ENCODE measurements at places on chromosomes 16 and 17.

DNA sequence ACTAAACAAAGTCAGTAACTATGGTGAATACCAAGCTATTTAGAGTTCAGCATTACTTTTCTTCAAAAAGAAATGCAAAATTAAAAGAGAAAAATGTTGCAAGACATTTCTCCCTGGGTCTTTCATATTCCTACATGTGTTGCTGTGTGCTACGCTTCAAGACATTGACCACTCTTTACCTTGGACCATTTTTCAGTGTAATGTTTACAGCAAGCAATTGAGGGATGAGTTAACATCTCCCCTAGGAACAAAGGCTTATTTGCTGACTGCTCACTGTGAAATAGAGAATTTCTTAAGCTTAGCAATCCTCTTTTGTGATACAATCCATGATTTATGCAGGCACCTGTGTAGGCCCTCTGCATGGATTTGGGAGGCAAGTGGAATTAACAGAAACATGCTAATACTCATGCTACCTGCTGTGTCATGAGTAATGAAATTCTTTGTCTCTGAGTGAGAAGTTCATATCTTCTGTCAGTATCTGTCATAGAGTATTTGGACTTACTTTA is 1202.9 kb upstream of the CDH8 start:
- DNase-seq, result no peak

DNA sequence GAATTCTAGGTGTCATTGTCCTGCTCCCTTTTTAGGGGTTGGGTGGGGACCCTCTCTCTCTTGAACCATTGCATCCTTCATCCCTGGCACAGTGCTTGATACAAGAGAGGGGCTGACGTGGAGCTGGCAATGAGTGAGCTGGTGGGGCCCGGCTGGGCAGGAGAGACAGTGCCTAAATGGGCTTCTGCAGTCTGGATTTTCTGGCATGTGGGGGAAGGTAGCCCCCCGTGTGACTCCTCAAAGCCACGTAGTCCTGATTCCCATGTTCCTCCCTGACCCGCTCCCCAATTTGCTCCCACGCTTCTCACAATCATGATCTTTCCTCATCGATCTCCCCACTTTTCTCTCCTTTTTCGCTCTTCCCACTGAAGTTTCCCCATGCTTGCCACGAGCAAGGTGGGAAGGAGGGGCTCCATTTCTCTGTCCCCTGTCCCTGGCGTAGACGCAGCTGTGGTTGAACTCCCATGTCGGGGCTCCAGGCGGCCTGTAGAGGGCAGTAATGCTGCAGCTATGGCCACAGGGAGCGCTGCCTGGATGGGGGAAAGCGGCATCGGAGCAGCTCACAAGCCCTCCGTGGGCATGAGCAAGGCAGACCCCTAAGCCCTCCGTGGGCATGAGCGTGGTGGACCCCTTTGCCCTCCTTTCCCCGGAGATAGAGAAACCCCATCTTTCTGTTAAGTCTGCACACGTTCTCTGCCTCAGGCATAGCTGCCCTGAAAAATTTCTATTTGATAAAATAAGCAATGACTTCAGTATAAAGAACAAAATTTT is 47.5 kb downstream of the HAPSTR1 start:
- no peak for DNase-seq

DNA sequence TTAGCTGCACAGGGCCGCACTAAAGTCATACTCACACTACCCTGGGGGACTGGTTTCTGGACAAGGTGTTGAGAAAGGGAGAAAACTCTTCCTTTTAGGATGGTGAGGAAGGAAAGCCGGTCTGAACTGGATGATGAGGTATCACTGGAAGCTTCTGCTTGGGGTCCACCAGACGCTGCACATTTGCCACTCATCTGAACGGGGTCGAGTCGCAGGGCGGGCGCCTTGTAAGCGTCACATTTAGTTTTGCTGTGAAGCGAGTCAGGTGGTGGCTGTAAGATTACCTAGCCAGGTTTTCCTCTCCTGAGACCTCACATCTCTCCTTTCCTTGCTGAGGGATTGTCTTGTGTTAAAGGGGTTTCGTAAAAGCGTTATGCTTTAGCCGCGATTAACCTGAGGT is 2.3 kb downstream of the JPT2 start:
- no peak for DNase-seq

DNA sequence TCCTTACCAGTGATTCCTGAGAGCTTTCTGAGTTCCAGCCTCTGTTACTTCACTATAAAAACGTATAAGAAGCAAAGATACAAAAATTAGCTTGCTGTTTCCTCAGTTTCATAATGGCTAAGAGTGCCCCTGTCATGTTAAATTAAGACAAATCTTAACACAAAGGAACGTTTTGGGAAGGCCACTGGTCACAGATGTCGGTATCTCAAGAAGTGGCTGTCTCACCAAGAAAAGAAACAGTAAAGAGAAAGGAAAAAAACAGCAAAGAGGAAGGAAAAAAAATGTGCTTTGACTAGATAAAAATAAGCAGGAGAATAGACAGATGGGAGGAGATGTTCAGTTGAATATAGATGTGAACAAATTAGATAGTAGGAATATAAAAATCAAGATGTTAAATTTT is 94.8 kb upstream of the AKTIP start:
- no peak for DNase-seq

DNA sequence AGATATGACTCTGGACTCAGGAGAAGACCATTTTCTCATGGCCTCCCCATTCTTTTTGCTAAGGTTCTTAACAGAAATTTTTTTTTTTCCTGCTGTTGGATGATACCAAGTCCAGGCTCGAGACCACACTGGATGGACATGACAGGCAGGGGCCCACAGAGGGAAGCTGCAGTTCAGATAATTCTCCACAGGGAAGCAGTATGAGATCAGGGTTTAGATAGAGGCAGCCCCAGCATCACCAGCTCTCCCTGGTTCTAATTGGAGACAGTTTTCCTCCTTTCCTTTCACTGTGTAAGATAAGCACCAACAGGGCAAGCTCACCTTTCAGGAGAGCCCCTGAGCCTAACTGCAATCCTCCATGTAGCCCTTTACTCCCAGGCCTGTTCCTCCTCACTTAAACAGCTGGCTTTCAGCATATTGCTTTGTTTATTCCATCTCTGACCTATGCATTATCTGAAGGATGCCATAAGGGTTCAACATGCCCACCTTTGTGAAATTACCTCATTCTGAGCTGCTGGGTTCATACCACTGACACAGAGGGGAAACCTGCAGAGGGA is 108.1 kb downstream of the SNX11 start:
- DNase-seq, result no peak

DNA sequence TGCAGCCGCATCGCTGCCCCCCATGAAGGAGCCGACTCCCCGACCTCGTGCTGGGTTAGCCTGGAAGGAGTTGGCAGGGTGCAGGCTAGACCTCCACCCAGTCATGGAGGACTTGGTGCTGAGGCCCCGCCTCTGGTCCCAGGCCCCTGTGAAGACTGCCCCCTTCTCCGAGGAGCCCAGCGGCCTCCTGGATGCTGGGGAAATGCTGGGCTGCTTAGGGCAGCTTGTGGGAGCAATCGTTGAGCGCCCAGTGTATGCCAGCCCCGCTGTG is 1.8 kb downstream of the SSTR5 start:
- no peak for DNase-seq

DNA sequence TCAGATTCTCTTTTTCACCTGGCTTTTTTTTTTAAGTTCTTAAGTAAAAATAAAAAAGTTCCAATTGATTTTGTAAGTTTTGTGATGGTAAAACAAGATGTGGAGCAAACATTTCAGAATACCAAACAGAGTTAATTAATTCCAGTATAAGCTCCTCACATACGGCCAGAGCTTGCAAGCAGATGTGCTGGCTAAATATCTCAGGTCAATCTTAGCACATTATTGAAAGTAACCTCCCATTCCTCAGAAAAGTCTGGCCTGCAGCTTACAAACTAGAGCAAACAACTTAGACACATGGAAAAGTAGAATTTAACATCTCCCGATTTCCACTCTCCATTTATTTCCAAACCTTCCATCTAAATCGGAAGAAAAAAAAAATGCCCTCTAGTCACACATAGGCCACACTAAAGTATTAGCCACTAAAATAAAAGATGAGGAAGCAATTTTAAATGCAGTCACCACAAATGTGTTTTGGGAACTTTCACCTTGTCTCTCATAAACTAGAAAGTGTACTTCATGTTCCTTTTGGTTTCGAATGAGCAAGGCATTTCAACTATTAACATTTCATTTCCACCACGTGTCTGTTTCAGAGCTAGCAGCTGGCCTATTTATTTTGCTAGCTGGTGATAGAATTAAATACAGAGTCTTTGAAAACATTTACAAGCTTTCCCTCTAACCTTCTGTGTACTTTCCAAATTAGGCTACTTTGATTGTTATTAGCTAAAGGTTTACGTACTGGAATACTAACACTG is 143.3 kb downstream of the STX8 start:
- no peak for DNase-seq

DNA sequence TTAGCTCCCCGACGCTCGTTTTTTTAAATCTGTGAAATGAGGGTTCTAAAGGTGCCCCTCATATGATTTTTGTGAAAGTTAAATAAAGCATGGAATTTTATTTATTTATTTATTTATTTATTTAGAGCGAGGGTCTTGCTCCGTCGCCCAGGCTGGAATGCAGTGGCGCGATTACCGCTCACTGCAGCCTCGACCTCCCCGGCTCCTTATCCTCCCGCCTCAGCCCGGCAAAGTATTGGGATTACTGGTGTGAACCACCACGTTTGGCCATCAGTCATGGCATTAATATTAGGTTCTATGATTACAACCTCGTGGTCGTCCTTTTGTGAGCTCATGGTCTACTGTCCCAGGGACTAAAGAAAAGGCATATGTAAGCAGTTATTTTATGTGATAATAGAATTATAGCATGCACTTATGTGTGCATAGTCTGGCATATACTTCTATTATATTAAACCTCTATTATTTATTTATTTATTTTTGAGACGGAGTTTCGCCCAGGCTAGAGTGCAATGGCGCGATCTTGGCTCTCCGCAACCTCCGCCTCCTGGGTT is 557 bp upstream of the LUC7L start:
- no peak for DNase-seq

DNA sequence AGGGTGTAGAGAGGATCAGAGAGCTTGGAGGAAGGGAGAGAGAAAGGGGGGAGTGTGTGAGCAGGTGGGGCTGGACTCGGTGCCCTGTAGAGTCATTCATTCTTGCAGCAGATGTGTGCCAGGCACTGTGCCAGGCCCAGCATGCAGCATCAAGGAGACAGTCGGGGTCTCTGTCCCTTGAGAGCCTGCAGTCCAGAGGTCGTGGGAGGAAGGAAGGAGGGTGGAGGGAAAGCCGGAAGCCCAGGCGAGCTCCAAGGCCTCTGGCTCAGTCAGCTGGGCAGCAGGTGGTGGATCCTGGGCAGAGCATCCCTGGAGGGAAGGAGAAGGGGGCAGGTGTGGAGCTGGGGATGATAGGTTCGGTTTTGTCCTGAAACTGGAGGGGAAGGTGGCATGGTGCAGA is 27.5 kb downstream of the EPN2 start:
- DNase-seq, result no peak

DNA sequence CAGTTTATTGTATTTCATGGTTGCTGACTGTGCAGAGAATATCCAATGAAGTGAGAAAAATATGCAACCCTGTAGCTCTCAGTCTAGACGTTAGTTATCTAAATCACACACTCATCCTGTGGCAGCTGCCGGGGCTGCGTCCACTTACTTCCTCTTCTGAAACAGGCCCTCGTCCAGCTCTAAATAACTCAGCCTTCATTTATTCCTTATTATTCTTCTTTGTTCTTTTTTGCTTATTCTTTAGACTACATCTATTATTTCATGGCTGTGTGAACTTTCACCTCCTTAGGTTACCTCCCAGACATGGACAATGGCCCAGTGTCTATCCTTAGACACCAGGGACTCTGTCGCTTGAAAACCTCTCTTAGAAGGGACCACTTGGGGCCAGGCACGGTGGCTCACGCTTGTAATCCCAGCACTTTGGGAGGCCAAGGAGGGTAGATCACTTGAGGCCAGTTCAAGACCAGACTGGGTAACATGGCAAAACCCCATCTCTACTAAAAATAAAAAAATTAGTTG is 3.4 kb upstream of the THUMPD1 start:
- no peak for DNase-seq

DNA sequence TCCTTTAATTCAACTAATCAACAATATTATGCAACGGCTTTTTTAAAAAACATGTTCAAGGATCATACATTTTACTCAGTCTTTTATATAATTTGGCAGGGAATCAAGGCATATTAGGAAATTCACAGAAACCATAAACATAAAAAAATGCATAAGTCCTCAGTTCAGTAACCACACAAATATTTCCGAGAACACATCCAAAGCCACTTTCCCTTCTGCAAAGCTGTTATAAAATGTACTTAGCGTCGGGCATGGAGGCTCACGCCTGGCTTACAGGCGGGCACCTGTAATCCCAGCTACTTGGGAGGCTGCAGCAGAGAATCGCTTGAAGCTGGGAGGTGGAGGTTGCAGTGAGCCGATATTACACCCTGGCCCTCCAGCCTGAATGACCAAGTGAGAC is 9.7 kb upstream of the ZC3H7A start:
- no peak for DNase-seq

Data from NCI-H1048 (cell line).